Nephron progenitor cell (in vitro differentiated cells): ENCODE measurements at places on chromosomes 16 and 17.

- DNase-seq: no peak
These were observed 39.4 kb downstream of the MYH11 start for GRCh38 chr16:15817446-15817845.

DNA sequence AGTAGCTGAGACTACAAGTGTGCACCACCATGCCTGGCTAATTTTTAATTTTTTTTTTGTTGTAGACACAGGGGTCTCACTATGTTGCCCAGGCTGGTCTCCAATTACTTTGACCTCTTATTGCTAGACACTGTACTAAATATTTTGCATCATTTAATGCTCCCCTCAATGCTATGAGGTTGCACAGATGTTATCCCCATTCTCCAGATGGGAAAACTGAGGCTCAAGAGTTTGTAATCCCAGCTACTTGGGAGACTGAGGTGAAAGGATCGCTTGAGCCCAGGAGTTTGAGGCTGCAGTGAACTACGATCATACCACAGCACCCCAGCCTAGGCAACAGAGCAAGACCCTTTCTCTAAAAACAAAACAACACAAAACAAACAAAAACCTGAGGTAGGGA lies 443.3 kb upstream of the C16orf82 start:
- no peak for DNase-seq

- DNase-seq: no peak
These were observed 106.9 kb downstream of the RGS9 start for GRCh38 chr17:65243838-65244625.

GRCh38 chr17:29720551-29720950 lies 97.8 kb upstream of the CORO6 start:
- no peak for DNase-seq

- peak; percentile 63 for DNase-seq
These were observed 12.2 kb upstream of the SP2 start for GRCh38 chr17:47883589-47884426.

DNA sequence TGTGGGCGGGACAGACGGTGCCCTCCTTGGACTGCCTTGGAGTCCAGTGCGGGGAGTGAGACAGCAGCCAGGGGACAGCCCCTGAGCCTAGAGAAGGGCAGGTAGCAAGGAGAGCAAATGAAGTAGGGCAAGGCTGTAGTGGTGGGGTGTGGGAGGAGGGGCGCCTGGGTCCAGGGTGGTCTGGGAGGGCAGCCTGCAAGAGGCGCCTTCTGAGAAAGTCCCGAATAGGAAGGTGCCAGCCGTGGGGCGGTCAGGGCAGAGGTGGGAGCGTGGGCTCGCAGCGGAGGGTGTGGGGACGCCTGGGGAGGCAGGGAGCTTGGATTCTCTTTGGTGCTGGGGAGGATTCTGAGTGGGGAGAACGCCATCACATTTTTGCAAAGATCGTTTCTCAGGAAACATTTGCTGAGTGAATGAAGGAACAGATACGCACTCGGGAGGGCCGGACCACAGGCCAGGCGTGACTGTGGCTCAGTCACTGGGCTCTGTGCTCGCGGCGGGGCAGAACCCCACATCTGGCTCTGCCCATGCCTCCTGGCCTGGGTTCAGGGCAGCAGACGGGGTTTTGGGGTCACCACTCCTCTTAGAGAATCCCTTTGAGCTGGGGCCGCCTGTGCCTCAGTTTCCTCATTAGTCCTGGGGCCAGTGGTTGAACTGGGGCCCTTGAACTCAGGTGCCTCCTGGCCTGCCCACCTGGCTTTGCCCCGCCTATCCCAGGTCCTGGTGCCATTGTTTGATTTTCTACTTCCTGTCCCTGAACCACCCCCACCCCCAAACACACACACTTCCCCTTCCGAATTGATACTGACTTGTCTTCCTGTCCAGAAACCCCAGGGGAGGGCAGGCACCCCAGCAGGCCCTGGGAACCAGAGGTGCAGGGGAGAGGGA lies 4.2 kb downstream of the SNN start:
- DNase-seq: no peak

GRCh38 chr17:33218698-33219601 lies 74.1 kb downstream of the ASIC2 start:
- DNase-seq: no peak

- no peak for DNase-seq
These were observed 988 bp downstream of the CIAO3 start for GRCh38 chr16:739560-740458.

GRCh38 chr16:1857433-1858097 lies 14.4 kb downstream of the MEIOB start:
- DNase-seq: no peak

GRCh38 chr17:78356101-78356713 lies 3.7 kb downstream of the SOCS3 start:
- peak; percentile 31 for DNase-seq

- no peak for DNase-seq
These were observed 42.3 kb downstream of the PIPOX start for GRCh38 chr17:29085223-29085622.

GRCh38 chr16:12157517-12158093 lies 181.1 kb downstream of the SNX29 start:
- DNase-seq: no peak

DNA sequence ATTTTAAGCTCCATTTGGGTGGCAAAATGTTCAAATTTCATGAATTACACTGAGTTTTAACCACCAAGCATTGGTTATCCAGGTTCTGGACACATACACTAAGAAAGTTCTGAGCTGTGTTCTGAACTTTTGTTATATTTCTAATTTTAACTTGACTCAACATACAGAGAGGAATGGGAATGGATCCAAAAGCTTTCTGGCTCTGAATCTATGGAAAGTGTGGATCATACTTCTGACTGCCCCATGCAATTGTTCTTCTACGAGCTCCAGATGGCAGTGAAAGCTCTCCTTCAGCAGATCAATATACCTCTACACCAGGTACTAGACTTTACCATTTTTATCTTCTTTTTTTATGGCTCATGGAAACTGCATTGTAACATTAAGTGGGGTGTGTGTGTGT lies 113.0 kb upstream of the NOG start:
- no peak for DNase-seq

DNA sequence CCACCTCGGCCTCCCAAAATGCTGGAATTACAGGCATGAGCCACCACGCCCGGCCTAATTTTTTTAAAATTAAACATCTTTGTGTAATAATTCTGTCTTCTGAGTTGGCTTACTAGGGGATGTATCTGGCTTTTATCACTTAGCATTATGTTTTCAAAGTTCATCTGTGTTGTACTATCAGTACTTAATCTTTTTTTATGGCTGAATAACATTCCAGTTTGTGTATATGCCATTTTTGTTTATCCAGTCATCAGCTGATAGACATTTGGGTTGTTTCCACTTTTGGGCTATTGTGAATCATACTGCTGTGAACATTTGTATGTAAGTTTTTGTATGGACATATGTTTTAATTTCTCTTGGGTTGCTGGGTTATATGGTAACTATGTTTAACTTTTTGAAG lies 69.0 kb downstream of the CHD9 start:
- DNase-seq: no peak

GRCh38 chr16:678209-678857 lies 1.9 kb upstream of the STUB1 start:
- DNase-seq: no peak

DNA sequence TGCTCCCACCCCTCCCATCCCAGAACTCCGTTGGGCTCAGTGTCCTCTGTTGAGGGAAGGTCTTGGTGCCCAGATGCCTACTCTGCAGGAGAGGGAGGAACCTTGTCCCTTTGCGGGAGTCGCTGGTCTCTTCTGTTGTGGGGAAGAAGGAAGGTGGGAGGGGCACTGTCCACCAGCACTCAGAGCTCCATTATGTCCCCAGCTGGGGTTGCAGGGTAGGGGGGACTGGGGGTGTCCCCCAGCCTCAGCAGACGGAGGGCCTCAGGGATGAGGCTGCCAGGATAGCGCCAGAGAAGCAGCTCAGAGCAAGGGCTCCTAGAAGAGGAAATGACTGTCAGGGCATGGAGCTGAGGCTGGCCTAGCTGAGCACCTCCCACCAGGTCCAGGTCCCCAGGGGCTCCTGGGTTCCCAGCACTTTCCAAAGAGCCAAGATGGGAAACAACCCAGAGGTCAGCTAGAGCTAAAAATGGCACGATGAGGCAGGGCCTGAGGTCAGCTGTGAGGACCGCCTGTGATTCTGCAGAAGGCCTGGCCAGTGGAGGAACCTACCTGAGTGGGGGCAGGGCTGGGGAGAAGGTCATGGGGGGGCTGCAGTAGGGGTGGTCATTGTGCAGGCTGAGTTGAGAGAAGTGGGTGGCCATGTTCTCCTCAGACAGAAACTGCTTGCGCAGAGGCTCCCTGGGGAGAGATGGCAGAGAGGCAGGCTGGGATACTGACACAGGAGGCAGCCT lies 893 bp downstream of the HCFC1R1 start:
- no peak for DNase-seq

DNA sequence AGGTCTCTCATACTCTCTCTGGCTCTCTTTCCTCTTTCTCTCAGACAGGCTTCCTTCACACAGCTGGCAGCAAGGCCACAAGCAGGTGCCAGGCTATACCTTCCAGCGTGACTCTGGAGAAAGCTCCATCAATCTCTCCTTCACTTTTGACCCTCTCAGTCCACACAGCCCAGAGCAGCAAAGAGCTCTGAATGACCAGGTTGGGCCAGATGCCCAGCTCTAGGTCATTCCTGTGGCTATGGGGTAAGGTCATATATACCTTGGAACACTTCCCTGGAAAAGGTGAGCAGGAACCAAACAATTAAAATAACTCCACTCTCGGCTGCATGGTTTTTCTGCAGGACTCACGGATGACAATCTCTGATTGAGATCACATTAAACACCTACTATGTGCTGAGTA lies 8.8 kb downstream of the ADAP2 start:
- no peak for DNase-seq

- no peak for DNase-seq
These were observed 207.1 kb upstream of the ZFHX3 start for GRCh38 chr16:73255031-73255430.

GRCh38 chr16:52549011-52549692 lies 2.2 kb upstream of the TOX3 start:
- no peak for DNase-seq

- DNase-seq: no peak
These were observed 590 bp downstream of the TMEM219 start for GRCh38 chr16:29962344-29962994.

GRCh38 chr16:81335669-81336068 lies 20.9 kb downstream of the GAN start:
- no peak for DNase-seq
